Activated CD8-positive, alpha-beta memory T cell treated with anti-CD3 and anti-CD28 coated beads for 4 hours (primary cell): ENCODE measurements at places on chromosomes 16 and 17.

- DNase-seq: no peak
Observed at GRCh38 chr16:12775656-12776236, 27.9 kb downstream of the CPPED1 start.

DNA sequence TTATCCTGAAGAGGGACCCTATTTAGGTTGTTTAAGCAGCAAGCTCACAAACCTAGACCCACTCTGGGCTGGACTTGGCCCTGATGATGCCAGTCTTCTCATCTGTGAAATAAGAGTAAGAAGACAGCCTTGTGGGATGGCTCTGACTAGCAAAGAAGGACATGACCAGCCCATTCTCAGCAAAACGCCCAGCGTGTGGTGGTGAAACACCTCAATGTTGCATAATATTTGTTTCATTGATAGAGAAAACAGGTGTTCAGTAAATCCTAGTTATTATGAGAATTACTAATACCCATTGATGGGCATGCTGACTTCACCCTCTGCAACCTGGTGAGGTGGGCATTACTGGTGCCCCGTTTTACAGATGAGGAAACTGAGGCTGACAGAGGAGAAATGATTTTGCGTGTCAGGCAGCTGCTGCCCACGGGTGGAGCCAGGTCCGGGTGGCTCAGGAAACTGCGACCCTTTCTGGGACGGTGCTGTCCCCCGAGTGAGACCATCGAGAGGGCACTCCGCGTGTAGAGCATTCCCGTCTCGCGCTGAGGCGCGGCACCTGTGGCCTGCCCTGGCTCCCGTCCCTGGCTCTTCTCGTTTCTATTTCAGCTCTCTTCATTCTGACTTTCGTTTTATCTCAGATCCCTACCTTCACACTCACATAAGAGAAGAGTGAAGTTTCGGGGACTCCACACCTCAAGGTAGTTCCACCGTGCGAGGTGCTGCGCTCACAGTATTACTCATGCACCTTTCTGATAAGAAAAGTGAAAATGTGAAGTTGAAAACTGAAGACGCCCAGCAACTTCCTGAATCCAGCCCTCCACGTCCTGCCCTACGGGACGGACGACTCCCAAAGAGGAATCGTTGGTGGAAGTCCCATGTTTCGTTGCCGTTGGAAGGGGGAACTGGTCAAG is 48.5 kb downstream of the IRF8 start:
- DNase-seq: no peak

- no peak for DNase-seq
Observed at GRCh38 chr16:52182840-52183239, 364.1 kb downstream of the TOX3 start.

- DNase-seq: no peak
Observed at GRCh38 chr16:73032541-73033270, 15.2 kb downstream of the ZFHX3 start.

DNA sequence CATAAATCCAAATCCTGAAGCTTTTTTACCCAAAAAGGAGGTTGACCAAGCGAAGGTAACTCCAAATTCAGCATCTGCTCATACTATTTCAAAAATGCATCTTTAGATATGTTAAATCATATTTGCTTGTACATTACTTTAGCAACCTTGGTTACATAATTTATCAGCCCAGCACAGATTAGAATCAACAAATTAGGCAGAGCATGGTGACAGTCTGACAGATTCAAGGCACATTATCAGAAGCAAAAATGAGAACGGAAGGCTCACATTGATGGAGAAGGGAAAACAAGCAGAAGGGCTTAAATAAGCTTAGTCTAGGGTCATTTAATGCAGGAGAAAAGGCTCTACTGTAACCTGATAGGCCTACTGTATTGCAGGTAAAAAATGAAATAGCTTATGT is 3.9 kb upstream of the KCNJ2 start:
- DNase-seq: no peak

DNA sequence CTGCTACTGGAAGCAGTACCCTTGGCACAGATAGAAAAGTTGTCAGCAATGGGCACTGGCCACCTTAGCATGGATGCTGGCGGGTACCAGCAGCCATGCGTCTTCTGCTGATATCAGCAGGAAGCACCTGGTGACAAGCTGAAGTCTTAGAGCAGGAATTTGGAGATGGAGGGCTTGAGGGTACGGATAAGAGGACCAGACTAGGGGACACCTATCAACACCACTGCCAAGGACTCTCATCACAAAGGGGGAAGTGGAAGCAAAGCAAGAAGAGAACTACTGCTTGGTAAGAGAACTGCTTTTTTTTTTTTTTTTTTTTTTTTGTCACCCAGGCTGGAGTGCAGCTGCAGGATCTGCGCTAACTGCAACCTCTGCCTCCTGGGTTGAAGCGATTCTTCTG is 35.4 kb upstream of the LYRM9 start:
- no peak for DNase-seq

- peak; percentile 30 for DNase-seq
Observed at GRCh38 chr16:23948949-23949411, 113.2 kb downstream of the PRKCB start.

DNA sequence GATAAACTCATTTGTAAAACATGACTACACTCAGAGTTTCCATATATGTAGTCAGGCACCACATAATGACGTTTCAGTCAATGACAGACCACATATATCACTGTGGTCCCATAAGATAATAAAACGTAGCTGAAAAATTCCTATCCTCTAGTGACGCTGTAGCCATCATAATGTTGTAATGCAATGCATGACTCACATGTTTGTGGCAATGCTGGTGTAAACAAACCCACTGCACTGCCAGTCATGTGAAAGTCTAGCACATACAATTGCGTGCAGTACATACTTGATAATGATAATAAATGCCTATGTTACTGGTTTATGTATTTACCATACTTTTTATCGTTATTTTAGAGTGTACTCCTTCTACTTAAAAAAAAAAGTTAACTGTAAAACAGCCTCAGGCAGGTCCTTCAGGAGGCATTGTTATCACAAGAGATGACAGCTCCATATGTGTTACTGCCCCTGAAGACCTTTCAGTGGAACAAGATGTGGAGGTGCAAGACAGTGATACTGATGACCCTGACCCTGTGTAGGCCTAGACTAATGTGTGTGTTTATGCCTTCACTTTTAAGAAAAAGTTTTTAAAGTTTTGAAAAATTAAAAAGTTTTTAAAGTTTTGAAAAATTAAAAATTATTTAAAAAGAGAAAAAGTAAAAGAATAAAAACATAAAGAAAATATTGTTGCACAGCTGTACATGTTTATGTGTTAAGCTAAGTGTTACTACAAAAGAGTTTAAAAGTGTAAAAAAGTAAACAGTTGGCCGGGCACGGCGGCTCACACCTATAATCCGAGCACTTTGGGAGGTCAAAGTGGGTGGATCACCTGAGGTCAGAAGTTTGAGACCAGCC is 9.0 kb downstream of the STAT5B start:
- DNase-seq: peak; percentile 50

GRCh38 chr17:35587074-35587961 is at the start of gene AP2B1:
Gene AP2B1 (plus strand): TSS chr17:35587322. CDS start chr17:35594031, 6,709 bp downstream.
- peak; percentile 91 for DNase-seq
